ENCODE measurements at places on chromosomes 1 and 21.

DNA sequence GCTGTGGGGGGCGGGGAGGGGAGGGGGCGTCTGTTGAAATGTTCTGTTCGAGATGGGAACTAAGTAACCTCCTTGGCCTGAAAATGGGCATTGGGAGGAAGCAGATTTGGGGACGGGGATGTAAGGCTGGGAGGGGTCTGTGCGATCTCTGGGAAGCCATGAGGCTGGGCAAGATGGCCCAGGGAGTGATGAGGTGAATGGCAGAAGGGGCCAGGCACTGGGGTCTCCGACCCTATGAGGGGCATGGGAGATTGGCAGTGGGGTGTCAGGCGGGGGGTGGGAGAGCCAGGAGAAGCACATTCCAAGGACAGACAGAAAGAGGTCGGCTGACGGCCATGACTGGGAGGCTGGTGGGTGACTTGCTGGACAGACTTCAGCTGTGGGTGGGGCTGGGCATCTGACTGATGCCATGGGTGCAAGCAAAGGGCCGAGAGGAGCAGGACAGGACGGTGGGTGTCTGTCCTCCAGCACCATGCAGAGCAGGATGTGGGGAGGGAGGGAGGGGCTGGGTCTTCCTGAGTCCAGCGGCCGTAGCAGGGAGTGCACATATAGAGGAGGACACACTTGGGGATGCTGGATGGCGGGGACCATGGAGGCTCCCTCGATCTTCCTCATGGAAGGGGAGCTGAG lies 30.0 kb upstream of the COL18A1 start:
- DNase-seq, result no peak

DNA sequence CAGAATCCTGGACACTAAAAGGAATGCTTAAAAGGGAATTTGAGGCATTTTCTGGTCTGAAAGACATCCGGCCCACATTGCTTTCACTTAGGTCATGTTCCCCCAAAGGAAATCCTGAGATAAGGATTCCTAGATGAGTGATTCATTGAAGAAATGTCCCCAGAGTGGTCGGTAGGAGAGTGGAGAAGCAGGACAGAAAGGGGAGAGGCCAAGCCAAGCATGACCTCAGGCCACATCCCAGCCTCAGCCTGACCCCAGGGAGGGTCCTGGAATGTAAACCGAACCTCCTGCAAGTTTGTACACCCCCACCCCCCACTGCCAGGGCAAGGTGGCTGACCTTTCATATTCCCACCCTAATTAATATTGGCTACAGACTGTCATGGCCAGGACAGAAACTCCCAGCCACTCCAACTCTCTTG lies 16.6 kb downstream of the HIVEP3 start:
- DNase-seq, result no peak

GRCh38 chr1:227666286-227666685 lies 68.8 kb downstream of the JMJD4 start:
- no peak for DNase-seq

- DNase-seq, result no peak
Observed at GRCh38 chr1:150273311-150273710, 721 bp downstream of the C1orf54 start.

DNA sequence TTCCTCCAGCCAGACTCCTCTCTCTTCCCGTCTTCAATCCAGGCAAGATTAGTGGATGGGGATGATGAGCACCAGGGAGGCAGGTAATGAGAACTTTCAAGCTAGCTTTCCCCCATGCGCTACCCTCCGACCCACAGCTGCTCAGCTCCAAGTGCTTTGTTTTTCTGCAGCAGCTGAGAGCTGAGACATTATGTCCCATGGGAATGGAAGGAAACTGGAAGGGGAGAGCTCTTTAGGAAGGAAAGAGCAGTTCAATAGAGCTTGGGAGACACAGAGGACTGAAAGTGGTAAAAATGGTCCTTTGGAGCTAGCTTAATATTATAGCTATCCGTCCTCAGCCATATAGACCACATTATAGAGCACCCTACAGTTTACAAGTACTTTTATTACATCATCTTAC lies 39.8 kb downstream of the RAB3B start:
- DNase-seq, result no peak

- no peak for DNase-seq
Observed at GRCh38 chr1:25831569-25832196, 11.9 kb downstream of the MTFR1L start.

Data from stimulated activated CD4-positive, alpha-beta T cell treated with anti-CD3 and anti-CD28 coated beads, TNF-alpha, amount 100 ng/mL, for 1 hour (primary cell).